ENCODE measurements at places on chromosomes 1 and 21.

DNA sequence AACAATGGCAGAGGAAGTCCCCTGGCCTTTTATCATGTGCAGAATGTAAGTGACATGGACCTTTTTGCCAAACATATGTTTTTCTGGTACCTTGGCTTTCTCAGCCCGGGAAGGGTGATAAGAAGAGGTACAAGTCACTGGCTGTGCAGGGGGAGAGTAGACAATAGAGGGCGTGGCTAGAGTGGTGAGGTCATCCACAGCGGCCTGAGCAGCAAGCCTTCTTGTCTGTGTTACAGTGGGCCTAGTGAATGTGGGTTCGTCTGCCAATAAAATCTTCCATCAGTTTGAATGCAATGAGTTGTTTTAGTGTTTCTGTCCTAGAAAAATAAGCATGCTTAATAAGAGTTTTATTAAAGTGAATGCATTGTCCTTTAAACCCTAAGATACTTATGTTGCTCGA is 59.0 kb upstream of the PGD start:
- DNase-seq: no peak

DNA sequence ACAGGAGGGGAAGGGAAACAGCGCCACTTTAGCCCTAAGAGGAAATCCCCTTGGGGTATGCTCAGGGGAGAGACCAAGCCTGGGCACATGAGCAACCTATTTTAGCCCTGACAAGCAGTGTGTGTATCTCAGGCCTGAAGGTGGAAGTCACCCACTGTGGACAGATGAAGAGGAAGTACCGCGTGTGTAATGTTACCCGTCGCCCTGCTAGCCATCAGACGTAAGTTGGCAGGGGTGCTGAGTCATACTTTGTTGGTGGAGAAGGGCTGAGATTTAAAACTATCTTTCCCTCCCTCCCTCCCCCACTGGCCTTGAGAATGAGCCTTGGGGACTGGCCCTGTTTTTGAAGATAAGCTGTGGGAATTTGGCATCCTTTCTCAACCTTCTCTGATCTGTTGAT is 11.2 kb downstream of the AGO1 start:
- peak; percentile 4 for DNase-seq

DNA sequence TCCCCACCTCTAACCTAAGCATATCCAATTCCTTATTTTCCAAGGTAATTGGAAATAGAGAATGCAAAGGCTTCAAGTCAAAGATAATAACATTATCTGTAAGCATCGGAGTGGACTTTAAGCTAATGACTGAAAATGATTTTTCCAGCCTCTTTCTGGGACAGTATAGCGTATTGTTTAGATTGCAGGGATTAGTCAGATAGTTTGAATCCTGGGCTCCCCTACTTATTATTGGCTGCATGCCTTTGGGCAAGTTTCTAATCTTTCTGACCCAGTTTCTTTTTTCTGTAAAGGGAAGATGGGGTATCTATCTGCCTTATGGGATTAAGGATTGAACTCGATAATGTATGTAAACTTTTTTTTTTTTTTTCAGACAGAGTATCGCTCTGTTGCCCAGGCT is 1.5 kb upstream of the CDC20 start:
- no peak for DNase-seq

DNA sequence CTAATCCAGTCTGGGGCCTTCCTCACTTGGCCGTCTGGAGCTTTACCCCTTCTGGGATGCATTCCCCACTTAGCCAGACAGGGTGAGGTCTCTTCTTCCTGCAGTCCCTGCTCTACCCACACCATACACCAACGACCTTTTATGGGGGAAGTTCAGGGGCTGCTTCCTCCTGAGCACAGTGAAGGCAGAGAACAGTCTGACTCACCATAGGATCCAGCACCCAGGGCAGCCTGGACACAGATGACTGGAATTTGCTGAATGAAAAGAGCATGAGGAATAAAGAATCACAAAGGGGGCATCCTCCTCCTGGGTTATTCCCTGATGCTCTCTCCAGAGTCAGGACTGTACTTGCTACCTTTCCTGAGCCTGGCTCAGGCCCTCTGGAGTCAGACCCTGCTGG is 4.6 kb upstream of the FOXE3 start:
- no peak for DNase-seq

GRCh38 chr1:29318724-29319123 is 82.4 kb downstream of the PTPRU start:
- DNase-seq: no peak

- DNase-seq: no peak
Observed at GRCh38 chr1:82818586-82818985, 1017.9 kb downstream of the ADGRL2 start.

DNA sequence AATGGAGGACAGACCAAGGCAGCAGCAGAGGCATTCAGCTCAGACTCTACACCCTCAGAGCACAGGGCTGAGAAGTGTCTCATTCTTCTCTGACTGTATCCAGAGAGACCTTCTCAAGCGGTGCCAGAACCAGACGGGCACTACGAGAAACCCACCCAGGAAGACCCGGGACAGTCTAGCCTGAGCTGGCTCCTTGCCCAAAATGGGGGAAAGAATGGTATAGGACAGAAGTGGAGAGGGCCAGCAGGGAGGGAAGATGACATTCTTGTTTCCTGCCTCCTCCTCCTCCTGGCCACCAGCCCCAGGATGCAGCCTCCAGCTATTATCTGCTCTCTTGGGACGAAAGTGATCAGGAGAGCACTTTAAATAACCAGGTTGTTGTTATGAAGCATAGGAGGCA is 22.6 kb upstream of the PRELP start:
- no peak for DNase-seq

DNA sequence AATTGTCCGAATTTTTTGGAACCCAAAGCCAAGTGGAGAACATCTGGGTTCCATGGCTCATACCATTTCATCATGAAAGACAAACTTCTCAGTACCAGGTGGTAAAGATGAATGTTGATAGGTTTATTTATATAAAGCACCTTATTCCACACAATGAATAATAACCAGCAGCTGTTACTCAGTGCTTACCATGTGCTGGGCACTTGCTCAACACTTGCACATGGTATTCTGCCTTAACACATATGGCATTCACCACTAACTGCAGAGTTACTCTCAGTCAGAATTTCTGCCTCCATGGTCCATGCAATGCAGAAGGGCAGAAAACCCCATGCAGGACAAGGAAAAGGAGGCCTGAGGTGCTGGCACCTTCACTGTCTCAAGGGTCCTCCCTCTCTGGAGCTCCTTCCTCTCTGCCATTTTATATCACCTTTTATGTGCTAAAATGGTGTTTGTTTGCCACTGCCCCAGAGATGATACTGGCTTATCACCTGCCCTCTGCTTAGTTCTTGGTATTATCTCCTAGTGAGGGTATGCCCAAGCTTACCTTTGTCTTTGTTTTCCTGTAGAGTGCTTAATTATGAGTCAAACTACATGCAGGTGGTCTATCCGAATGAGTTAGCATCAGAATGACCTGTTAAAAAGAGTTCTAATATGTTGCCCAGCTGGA is 76.7 kb upstream of the ZNF326 start:
- DNase-seq: no peak

DNA sequence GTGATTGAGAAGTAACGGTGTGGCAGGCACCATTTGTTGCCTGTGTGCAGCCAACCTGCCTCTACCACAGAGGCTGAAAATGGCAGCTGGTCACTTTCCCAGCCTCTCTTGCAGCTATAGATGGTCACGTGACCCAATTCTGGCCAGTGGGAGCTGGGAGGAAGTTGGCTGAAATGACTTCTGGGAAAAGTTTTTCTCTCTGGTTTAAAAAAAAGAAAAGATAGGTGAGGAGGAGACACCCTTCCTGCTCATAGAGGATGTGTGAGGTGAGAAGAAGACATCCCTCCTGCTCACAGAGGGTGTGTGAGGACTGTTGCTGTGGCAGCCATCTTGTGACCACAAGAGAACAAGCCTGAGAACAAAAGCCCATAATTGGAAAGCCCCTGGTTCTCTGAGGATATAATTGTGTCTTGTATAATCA is 122.8 kb downstream of the SYF2 start:
- DNase-seq: peak; percentile 39

DNA sequence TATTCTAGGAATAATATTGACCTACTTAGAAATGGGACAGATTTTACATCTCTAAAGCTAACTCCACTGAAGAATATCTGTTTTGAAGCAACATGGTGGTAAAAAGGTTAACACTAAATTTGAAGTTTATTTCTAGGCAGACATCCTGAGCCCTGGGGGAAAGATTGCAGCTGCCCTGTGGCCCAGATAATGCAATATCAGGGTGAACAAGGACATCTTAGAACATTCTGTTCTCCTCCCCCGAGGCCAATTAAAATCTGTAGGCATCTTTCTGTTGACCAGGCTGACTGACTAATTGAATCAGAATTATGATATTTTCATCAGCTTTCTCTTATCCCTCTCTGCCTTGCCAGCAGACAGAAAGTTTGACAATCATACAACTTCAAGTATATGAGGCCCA is 149.8 kb upstream of the DUSP10 start:
- no peak for DNase-seq

- no peak for DNase-seq
Observed at GRCh38 chr1:117076648-117077047, 16.5 kb downstream of the TTF2 start.

DNA sequence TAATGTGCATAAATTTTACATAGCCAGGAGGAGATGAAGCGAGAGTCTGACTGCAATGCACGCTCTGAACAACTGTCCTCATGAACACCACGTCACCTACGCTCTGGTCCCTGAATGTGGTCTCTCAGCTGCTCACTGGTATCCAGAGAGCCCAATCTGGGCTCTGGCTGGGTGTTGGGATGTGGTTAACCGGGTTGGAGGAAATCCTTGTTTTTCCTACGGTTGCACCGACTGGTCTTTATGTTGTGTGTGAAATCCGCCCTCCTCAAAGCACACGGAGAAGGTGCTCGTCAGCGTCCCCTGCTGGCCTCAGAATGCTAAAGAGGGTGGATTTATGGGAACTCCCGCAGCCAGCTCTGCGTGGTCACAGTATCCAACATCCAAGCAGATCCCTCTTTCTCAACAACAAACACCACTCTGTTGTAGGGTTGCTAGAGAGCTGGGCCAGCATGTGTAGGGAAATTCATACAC is 51.8 kb upstream of the FAM89A start:
- DNase-seq: peak; percentile 21

DNA sequence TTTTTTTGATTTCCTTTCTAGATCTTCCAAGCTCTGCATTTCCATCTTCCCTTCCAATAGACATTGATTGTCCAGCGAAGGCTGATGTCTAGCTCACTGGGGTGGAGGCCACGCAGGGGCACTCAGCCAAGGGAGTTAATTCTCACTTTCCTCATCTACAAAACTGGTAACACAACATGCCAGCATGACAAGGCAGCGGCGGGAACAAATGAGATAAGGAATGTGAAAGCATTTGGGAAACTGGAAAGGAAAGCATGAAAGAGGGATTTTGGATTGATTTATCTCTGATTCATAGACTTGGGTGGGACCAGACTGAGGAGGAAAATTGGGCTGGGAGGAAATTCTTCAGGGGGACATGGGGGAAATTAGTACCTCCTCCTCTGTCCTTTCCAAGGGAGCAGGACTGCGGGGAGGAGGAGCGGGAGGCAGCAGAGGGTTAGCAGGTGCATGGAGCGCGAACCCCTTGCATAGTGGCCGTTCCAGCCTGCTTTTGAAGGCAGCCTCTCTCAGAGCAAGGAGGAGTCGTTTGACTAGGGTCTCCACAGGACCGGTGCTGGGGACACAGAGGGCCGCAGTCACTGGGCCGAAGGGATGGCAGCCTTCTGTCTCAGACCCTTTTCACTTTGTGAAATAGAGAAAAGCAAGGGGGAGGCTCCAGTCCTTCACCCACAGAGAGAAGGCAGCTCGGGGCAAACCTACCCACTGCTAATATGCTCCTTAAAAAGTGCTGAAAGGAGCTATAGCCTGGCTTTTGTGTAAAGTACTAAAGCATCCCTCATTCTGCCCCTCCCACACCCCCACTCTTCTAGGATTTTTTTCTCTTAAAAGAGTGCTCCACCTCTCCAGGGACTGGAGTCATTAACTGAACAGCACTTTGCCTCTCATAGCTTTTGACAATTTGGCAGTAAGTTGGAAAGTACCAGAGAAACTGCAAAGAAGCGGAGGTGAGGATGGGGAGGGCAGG is 89.2 kb downstream of the PLXNA2 start:
- no peak for DNase-seq

GRCh38 chr21:15682186-15682895 is 47.4 kb upstream of the USP25 start:
- DNase-seq: no peak

DNA sequence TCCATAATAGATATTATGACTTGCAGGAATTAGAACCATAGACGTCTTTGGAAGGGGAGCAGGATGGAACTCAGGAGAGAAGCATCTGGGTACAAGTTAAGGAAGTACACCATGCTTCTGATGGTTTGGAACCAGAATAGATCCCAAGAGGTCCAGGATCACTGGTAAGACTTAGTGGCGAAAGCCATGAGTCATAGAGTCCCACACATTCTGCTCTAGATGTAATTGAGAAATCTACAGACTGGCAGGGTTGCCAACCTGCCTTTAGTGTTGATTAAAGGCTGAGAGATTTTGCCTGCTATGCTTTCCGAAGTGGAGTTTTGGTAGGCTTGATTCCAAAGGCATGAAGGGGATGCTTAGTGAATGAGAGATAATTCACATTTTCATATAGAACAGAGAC is 57.1 kb upstream of the C1orf87 start:
- DNase-seq: no peak

DNA sequence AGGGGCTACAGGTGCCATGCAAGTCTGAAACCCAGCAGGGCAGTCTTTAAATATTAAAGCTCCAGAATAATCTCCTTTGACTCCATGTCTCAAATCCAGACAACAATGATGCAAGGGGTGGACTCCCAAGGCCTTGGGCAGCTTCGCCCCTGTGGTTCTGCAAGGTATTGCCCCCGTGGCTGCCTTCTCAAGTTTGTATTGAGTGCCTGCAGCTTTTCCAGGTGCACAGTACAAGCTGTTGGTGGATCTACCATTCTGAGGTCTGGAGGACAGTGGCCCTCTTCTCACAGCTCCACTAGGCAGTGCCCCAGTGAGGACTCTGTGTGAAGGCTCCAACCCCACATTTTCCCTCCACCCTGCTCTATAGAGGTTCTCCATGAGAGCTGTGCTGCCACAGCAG is 3.7 kb upstream of the MROH9 start:
- no peak for DNase-seq

- peak; percentile 33 for DNase-seq
Observed at GRCh38 chr1:163071405-163072255, 2.5 kb downstream of the RGS4 start.

DNA sequence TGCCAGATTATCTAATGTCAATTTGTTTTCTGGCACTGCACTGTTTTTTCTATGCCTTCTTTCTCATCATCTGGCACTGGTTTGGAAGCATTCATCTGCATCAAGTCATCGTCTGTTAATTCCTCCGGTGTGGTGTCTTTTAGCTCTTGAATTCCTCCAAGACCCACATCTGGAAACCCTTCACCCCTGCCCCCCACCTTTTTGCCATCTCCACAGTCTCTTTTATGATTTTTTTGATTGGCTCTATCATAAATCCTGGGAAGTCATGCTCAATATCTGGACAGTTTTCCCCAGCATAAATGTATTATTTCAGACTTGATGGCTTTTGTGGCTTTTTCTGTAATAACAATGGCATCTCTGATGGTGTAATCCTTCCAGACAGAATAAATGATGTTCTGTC is 10.4 kb upstream of the KCNK1 start:
- DNase-seq: no peak

Data from CD4-positive, alpha-beta T cell treated with Interleukin-4 for 4 hours (primary cell).